ENCODE measurements at places on chromosomes 12 and 14.

GRCh38 chr14:65101631-65102440 lies 481 bp downstream of the MAX start:
- DNase-seq = peak; percentile 30

DNA sequence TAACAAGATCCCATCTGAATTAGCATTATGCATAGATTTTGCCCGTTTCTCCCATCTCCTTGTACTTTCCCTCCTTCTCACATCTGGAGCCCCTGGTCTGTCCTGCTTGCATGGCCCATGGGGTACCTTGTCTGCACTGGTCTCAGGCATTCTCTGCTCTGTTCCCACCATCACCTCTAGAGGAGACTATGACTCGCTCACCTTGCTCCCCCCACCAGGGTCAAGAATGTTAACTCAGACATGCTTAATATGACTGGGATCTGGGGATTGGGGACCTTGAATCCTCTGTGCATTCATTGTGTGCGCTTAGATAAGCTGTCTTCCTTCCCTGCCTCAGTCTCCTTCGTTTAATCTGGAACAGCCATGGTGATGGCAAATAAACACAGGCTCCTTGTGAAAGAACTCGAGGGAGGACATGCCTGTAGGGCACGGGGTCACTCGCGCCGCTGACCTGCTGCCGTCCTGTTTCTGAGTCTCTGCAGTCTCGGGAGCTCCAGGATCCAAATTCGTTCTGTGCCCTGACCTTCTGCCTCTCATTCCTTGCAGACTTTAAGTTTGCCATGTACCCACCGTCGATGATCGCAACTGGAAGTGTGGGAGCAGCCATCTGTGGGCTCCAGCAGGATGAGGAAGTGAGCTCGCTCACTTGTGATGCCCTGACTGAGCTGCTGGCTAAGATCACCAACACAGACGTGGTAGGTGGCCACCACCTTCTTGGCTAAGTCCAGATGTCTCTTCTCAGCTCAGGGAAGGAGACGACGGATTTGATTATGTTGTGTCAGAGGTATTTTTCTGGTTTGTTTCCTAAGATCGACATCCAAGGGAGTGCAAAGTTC lies 15.0 kb downstream of the CCND2 start:
- no peak for DNase-seq

GRCh38 chr14:60482743-60483142 lies 3.1 kb downstream of the C14orf39 start:
- no peak for DNase-seq

GRCh38 chr12:54701940-54702592 lies 53.9 kb upstream of the DCD start:
- DNase-seq = no peak

DNA sequence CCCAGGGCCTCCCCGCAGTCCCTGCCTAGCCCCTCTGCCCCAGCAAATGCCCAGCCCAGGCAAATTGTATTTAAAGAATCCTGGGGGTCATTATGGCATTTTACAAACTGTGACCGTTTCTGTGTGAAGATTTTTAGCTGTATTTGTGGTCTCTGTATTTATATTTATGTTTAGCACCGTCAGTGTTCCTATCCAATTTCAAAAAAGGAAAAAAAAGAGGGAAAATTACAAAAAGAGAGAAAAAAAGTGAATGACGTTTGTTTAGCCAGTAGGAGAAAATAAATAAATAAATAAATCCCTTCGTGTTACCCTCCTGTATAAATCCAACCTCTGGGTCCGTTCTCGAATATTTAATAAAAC lies 2.2 kb downstream of the HOXC6 start:
- DNase-seq = no peak

DNA sequence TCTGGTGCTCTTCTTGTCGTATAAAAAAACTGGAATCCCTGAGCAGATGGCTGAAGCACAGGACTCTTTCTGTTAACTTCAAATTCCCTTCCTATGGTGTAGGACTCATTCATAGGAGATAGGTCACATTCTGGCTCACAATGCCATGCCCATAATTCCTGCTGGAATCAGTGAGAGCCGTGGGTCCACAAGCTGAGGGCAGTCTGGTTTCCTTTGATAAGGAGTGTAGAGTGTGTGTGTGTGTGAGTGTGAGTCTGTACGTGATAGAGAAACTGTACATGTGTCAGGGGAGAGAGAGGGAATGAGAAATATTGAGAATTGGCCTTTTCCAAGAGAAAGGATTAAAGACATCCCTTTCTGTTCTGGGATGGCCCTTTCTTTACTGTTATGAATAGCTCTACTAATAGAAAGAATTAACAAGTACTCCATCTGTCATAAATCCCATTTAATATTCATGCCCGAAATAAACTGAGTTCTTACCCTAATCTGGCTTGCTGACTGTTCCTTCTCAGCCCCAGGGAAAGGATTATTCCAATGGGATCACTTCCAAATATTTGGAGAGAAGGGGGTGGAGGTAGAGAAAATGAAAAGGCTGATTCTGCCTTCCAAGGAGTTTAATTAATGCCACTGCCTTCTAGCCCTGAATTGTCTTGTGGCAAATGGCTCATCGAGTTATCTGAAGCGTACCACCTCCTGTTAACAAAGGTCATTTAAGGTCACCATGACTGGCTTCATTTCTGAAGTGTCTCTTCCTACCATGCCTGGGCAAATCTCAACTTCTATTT lies 79.0 kb downstream of the TMX1 start:
- DNase-seq = no peak

DNA sequence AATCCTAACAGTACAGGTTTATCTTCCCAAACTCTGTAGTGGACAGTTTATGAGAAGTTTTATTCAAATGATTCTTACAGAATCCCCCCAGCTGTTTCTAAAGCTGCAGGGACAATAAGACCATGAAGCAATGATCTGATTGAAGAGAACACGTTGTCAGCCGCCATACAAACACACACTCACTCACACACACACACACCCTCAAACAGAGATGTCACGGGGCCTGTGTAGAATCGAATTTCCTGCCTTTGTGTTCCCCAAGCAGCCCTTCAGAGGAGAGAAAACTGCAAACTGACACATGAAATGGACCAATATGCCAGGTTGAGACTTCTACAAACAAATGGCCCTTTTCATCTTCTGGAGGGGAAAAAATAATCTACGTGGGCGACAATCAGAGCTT lies 80.5 kb upstream of the TBX3 start:
- no peak for DNase-seq

DNA sequence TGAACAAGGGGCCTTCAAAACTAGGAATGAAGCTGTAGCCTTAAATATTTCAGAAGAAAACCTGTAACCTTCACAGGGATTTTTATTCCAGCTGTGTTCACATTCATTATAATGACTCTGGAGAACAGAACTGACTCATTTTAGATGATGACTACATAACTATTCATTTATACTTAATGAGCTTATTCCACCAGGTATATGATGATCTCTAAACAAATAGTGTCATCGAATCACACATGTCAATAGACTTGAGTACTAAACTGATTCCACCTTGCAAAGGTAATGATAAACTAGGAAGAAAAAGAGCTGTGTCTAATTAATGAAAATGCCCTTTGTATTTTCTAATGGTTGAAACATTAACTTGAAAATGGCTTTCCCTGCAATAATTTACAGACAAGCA lies 433.2 kb downstream of the PDZRN4 start:
- DNase-seq = no peak

DNA sequence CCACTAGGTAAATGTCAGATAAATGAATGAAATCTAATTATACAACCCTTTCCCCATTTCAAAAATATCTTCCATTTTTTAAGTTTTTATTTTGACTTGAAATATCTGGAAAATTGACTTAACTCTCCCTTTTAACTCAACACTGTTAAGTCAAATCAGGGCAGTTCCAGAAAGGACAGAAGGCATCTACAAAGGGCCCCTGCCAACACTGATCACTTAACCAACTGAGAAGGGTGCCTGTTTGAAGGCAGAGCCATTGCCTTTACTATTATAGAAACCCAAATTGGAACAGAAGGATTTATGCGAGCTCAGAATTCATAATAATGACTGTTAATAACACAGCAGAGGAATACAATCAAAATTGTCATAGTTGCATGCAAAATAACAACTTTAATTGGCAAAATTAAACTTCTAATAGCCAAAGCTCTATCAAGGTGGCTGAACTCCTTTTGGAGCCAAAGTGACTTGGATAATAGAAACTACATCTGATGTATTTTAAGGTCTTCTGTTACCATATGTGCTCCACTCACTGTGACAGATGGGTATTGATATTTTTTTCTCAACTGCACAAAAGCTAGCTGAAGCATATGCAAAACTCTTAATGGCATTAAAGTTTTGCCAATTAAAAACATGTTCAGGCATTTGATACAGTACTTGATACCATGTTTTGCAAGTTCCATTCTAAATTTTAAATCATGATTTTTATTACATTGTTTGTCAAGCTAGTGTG lies 383.8 kb downstream of the NOVA1 start:
- no peak for DNase-seq

DNA sequence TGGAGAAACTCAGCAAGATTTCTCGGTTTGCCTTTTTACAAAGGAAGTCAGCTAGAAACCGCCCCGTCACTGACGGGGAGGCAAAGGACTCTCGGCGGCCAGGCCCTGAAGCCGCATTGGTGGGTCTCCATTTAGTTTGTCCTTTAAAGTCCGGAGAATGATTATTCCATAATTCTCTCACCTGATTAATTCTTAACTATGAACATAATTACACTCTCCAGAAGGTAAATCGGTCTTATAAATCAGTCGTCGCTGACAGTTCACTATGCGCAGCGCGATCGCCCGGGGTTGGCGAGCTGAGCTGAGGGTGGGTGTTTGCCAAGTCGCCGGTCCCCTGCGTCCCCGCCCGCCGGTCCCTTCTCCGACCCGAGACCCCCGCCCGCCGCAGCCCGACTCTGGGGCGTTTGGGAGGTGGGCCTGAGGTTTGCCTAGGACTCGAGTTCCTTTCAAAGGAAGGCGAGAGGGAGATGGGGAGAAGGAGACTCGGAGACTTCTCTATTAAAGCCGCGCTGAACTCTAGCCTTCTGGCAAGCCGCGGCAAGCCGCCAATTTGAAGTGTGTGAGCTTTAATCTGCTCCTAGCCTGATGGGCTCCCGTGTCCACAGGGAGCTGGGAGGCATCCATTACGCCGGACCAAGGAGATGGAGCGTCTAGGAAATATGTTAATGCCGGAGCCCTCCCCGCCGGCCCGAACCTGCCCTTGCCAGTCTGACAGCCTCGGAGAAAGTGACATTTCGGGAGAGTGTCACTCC lies 392.9 kb downstream of the NOVA1 start:
- DNase-seq = no peak

DNA sequence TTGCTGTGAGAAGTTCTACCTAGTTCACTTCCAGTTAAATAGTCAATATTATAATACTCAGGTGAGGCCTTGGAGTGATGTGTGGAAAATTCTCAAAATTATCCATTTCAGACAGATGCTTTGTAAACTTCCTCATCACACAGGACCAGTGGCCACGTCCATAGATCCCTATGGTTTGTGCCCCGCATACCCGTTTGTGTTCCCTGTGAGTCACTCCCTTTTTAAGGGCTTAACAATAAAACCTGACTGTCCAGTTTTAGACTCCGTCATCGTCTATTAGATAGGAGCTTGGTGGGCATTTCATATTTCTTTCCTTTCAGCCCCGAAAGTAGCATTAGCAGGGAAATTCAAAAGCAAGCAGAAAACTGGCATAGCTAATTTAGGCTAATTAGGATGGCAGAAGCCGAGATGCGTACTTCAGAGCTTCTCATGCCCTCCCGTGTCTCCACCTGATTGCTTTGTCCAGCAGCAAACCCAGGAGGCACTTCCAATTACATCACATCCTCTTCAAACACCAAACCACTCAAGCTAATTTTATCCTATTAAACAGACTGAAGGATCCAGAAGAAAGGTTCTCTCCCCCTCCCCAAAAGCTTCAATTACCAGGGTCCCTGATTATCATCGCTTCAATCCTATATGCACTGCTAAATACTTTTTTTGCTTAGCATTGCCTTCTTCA lies 186.6 kb upstream of the OTX2 start:
- DNase-seq = no peak

DNA sequence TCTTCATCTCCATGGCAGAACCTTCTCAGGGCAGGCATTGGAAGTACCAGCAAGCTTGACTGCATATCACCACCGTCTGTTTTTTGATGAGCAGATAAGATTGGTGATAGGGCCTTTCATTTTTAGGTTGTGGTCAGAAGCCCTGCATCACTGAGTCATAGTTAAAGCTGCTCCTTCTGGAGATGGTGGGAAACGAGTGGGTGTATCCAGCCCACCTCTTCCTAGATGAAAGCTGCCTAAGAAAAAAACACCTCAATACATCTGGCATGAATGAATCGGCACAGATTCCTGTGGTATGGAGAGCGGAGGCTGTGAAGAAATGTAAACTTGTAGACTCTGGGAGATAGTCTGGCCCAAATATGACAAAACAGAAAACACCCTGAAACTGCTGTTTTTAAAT lies 248.7 kb upstream of the EGLN3 start:
- peak; percentile 47 for DNase-seq

- no peak for DNase-seq
Observed at GRCh38 chr12:52413202-52413601, 7.1 kb upstream of the KRT82 start.

DNA sequence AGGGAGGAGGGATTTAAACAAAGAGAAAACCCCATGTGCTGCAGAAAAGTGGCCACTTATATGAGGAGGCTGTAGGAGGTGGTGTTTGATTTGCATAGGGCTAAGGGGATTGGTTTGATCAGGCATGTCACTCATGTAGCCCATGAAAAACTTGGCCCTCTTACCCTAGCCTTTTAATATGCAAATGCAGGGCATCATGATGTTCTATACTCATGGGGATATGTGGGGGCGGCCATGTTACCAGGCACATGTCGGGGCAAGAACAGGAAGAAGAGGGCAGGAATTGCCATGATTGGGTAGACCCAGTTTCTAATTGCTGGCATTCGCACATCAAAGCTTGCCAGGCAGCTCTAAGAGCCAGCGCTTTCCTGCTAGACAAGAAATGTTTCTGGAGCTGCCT lies 28.8 kb downstream of the KLRK1 start:
- no peak for DNase-seq

DNA sequence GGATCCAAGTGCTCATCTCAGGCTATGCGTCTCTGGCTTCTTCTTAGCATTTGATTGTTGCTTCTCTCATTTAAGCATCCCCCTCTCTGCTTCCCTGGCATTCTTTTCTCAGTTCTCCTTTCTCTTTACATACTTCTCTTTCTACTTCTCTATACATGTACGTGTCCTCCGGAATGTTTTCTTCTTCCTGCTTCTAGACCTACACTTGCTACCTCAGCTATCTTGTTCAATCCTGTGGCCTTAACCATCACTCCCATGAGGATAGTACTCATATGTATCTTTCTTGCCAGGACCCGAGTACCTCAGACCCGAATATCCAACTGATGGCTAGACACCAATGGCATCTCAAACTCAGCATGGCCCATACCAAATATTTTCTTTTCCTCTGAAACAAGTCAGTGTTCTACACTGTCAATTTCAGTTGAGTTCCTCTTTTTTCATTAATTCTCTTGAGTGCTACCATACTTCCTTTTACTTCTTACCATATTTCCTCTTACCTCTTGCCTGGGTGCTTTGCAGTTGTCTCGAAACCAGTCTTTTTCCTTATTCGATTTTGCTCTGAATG lies 115.1 kb upstream of the SLC38A2 start:
- no peak for DNase-seq
